ENCODE measurements at places on chromosomes 1 and 21. TPM values are rescaled to one million over a fixed set of nuclear protein-coding genes. Genes with fewer than 3 reads are reported as not detected.

The F3 gene
- 12.6 TPM for total RNA-seq

The SPRR2B gene
- not detected for total RNA-seq

The WDR47 gene
- 18.8 TPM for total RNA-seq

The IFNLR1 gene
- total RNA-seq = 1.5 TPM

DNA sequence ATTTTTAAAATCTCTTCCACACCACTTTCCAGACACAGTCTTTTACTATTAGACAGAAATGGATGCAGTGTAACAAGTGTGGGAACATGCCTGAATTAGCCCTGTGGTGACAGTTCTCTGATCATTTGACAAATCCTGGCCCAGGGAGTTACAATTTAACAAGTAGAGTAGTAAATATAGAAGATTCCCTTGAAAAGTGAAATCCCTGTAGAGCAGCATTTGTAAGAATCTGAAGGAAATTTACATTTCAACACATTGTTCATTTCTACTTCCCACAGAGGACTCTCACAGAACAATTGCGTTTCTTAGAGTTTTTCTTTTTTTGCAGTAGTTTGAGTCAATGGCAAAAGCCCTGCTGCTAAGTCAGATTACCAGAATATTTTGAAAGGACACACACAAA, 458.3 kb upstream of the BRINP3 start:
- H3K27me3 ChIP-seq = no peaks in the 10 kb centered on the region
- DNase-seq = no peak
- H3K36me3 ChIP-seq = no peaks in the 10 kb centered on the region
- H3K4me3 ChIP-seq = no peak overlapping the region
- H3K4me1 ChIP-seq = no peaks in the 10 kb centered on the region

GRCh38 chr1:42466030-42466429, 2.9 kb downstream of the CCDC30 start:
- H3K27ac ChIP-seq = no peak overlapping the region
- H3K4me3 ChIP-seq = no peak overlapping the region
- H3K36me3 ChIP-seq = no peaks in the 10 kb centered on the region
- DNase-seq = no peak
- H3K4me1 ChIP-seq = peaks cover 16% of the 10 kb centered on the region

DNA sequence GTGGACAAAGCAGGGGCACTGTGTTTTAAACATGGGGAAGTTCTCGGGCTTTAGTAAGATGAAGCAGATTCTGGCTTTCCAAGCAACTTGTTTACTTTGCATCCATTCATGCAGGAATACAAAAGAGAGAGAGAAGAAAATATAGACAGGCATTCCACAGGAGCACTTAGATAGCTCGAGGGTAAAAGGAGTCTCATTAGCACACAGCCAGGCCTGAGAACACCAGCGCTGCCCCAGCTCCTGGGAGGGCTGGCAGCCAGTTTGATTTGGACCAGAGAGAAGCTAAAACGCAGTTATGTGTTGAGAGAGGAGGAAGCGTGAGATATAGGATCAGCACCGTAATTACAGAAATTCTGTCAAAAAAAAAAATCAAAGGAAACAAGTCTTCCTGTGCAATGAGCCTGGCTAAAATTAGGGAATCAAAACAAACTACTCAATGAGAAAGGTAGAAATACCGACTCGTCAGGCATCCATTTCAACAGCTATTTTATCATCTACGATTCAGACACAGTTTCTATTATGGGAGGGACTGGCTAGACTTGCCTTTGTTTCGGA, 68.2 kb downstream of the CLSTN1 start:
- H3K4me1 ChIP-seq = peaks cover 38% of the 10 kb centered on the region
- peaks cover 5% of the 10 kb centered on the region for H3K36me3 ChIP-seq
- no peak overlapping the region for H3K4me3 ChIP-seq
- H3K27ac ChIP-seq = no peak overlapping the region

DNA sequence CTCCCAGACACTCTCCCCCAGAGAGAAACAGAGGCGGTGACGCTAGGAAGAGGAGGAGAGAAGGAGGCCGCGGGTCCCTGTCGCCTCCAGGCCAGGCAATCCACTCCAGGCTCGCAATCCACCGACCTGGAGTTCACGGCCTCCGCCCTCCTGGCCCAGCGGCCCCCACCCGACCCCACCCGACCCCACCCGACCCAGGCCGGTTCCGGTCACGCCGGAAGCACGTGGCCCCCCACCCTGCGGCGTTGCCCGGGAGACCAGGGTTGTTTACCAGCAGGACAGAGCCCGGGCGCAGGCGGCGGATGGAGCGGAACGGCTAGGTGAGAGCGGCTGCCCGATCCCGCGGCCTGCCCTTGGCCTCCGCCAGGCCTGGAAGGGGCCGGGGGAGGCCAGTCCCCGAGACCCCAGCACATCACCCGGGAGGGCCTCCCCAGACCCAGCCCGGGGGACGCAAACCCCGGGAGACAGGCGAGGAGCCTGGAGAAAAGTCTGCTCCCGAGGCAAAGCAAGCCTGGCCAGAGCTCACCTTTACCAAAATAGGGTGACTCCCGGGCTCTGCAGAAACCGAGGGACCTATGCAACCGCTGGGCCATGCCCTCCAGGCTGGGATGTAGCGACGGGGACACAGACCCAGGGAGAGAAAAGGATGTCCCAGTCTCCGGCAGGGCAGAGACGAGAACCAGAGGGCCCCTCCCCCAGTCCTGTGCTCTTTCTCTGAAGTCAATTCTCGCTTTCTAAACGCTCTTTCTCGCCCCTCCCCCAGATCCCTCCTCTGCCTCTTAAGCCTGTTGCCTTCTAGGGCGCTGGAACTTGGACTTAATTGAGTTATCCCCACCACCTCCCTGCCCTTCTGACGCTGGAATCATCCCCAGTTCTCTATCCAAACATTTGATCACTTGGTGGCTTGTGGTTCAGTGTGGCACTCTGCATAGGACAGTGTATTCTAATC, at the start of the genes PLA2G2C and UBXN10:
Gene PLA2G2C, minus strand, starts transcription at position 685 of the 949 bp plus-strand sequence. CDS start 9,155 bp downstream, outside the sequence.
Gene UBXN10, plus strand, starts transcription at position 263 of the 949 bp plus-strand sequence. CDS start 4,466 bp downstream, outside the sequence.
- no peaks in the 10 kb centered on the region for H3K36me3 ChIP-seq
- H3K4me1 ChIP-seq = peaks cover 68% of the 10 kb centered on the region
- DNase-seq = peak; percentile 95
- no peaks in the 10 kb centered on the region for H3K27me3 ChIP-seq

DNA sequence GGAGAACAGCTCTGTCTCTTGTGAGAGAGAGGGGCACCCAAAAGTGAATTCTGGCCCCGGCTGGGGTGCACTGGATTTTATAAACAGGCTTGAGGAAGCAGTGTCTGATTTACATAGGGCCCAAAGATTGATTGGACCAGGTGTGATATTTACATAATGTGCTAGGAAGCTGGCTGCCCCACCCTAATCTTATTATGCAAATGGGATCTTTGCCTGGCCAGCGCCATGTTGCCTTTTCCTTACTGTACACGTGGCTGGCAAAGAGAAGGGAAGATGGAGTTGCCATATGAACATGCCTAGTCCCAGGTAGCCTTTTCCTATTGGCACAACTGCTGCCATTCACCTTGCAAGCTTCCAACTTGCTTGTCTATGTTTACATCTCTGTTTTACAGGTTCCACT, 29.0 kb upstream of the CFHR4 start:
- no peak for DNase-seq
- no peaks in the 10 kb centered on the region for H3K27me3 ChIP-seq

DNA sequence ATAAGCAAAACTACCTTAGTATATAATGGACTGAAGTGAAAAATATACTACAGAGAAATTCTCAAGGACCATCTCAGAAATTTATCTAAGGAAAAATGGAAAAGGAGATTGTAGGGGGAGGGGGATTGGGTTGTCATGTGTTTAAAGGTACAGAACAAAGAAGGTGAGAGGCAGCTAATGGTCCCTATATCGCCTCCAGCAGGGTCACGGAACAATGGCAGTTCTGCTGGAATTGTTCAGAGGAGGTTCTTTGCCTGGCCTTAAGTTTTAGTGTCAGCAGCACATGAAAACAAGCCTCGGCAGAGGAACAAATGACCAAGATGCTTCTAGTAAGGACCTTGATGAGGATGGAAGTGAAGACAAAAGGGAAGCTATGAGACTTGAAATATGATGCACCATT, 42.0 kb upstream of the RGS2 start:
- DNase-seq = no peak
- H3K4me3 ChIP-seq = no peak overlapping the region

- H3K27ac ChIP-seq = peak overlapping the region; percentile 13
- no peaks in the 10 kb centered on the region for H3K36me3 ChIP-seq
- H3K27me3 ChIP-seq = no peaks in the 10 kb centered on the region
- no peak overlapping the region for H3K4me3 ChIP-seq
Measured at GRCh38 chr21:39502631-39503030, 50.9 kb downstream of the SH3BGR start.

DNA sequence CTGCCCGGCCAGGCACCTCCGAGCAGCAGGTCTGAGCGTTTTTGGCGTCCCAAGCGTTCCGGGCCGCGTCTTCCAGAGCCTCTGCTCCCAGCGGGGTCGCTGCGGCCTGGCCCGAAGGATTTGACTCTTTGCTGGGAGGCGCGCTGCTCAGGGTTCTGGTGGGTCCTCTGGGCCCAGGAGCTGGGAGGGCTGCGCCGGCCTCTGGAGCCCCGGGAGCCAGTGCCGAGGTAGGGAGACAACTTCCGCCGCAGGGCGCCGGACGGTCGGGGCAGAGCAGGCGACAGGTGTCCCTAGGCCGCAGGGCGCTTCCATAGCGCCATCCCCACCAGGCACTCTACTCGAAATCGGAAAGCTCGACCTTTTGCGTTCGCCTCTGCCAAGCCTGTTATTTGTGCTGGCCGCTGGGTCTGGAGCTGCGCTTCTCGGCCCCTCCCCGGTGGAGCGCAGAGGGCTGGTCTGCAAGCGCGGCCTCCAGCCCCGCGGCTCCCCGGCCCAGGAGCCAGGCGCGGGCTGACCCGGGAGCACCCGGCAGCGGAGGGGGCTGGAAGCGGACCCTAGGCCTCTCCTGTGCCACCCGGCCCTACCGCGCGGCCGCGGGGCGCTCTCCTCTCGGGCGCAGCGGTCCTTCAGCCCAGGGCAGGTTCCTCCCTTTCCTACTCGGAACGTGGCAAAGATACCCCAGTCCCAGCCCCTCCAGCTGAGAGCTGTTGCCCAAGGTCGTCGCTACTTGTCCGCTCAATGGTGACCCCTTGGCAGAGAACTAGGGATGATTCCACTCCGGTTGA, 2.2 kb downstream of the SIM2 start:
- no peak for DNase-seq
- no peaks in the 10 kb centered on the region for H3K36me3 ChIP-seq
- no peak overlapping the region for H3K27ac ChIP-seq
- H3K4me3 ChIP-seq = peak overlapping the region; percentile 49
- peaks cover 74% of the 10 kb centered on the region for H3K4me1 ChIP-seq
- peaks cover 100% of the 10 kb centered on the region for H3K27me3 ChIP-seq

DNA sequence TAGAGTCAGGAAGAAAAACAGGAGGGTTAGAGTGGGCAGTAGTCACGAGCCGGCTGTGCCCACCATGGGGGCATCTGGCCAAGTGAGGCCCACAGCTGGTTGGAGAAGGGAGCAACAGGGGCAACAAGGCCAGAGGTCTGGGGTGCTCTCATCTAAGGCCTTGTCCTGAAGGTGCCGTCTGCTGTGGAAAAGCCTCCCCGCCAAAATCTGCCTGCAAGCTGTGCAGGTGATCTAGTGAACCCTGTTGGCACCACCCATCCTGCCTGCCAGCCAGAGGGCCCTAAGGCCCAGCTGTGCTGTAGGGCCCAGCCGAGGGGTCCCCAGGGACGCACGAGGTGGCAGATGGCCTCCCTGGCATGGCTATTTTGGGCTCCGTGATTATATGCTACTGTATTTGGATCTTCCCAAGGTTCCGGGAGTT, 51.3 kb downstream of the LGR6 start:
- H3K36me3 ChIP-seq = no peaks in the 10 kb centered on the region
- H3K27ac ChIP-seq = no peak overlapping the region
- H3K4me3 ChIP-seq = no peak overlapping the region
- H3K4me1 ChIP-seq = no peaks in the 10 kb centered on the region

DNA sequence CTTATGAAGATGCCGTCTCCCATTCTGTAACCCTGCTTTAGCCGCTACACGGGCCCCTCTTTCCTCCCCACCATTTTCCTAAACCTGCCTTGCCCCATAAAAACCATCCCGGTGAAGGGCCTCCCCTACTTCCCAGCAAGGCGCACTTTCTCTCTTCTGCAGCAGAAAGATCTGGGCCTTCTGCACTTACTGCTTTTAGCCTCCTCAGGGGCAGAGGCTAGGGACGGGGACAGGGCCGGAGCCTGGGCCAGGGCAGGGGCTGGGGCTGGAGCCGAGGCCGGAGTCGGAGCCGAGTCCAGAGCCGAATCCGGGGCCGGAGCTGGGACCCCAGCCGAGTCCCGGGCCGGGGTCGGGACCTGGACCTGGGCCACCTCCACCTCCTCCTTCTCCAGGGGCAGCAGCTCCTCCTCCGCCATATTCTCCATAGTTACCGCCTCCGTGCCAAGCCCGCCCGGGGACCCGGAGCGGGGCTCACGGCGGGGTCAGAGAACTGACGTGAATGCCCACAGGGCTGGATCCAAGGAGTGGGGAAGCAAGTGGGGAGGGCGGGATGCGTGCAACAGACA, 382 bp downstream of the TRMT1L start:
- H3K36me3 ChIP-seq = peaks cover 4% of the 10 kb centered on the region
- H3K27ac ChIP-seq = peak overlapping the region; percentile 99
- peaks cover 26% of the 10 kb centered on the region for H3K4me1 ChIP-seq
- no peak for DNase-seq

DNA sequence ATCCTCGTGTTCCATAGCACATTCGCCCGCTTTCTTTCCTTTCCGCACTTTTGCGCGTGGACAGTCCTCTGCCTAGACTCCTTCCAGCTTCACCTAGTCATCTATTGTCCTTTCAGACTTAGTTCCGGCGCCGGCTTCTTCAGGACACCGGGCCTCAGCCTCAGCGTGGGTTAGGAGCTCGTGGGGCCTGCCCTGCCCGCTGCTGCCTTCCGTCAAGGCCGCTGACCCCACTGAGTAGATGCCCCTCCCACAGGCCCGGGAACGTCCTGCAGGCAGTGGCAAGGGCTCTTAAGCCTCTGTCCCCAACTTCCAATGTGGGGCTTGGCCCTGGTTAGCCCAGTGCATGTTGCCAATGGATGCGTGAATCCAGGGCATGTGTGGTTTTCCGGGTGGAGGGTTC, 11.4 kb downstream of the DMRTB1 start:
- no peak overlapping the region for H3K4me3 ChIP-seq
- H3K27me3 ChIP-seq = peaks cover 23% of the 10 kb centered on the region
- H3K27ac ChIP-seq = no peak overlapping the region
- H3K4me1 ChIP-seq = peaks cover 8% of the 10 kb centered on the region

DNA sequence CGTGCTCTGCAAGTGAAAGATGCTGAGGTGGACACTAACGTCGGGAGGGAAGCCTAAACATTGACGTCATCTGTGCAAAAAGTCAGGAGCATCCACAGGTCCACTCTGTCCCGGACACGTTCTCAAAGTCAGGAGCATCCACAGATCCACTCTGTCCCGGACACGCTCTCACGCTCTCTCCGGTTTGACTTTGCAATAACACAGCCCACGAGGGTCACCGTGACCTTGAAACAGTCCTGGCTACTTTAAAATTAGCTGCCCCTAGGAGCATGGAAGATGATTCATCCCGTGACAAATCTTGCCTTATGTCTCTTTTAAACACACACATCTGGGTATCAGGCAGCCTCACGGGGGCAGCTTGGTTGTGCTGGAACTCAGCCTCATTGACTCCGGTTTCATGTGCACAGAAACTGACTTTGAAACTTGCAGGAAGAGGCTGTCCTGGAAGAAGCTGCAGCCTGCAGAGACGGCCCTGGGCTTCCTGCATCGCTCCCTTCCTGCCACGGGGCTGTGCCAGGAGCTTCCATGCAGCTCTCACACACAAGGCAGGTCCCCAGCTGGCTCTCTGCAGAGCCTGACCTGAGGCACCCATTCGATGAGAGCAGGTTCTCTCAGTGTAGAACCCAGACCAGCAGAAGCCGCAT, 18.1 kb upstream of the COL18A1 start:
- peaks cover 17% of the 10 kb centered on the region for H3K4me1 ChIP-seq
- peak overlapping the region; percentile 44 for H3K27ac ChIP-seq
- DNase-seq = no peak
- H3K27me3 ChIP-seq = no peaks in the 10 kb centered on the region
- H3K36me3 ChIP-seq = no peaks in the 10 kb centered on the region

Data from esophagus muscularis mucosa (tissue), 4 donors.